Regular cardiac myocyte (primary cell): ENCODE measurements at places on chromosomes 13 and 19. TPM values are rescaled to one million over a fixed set of nuclear protein-coding genes. Genes with fewer than 3 reads are reported as not detected.

Gene CYP4F2
- total RNA-seq, result not detected in 2 replicates

Gene CD70
- not detected in 2 replicates for total RNA-seq

Gene APLP1
- total RNA-seq, result 12.7 and 14.8 TPM in 2 replicates

Gene NXNL1
- not detected in 2 replicates for total RNA-seq

Gene UNC13A
- 1.3 and 3.9 TPM in 2 replicates for total RNA-seq

Gene SIGLEC6
- not detected in 2 replicates for total RNA-seq

Gene LRG1
- total RNA-seq, result not detected in 2 replicates

Gene ZSWIM9
- 1.4 and 1.5 TPM in 2 replicates for total RNA-seq

Gene TSHZ3
- 7.1 and 8.7 TPM in 2 replicates for total RNA-seq

Gene FPR1
- total RNA-seq, result 0.56 and 0.96 TPM in 2 replicates

Gene ZNF132
- 10.4 and 12.7 TPM in 2 replicates for total RNA-seq

Gene KLK15
- total RNA-seq, result not detected in 2 replicates

Gene ADGRL1
- total RNA-seq, result 0.96 and 2.5 TPM in 2 replicates

Gene WTIP
- 30.7 and 40.6 TPM in 2 replicates for total RNA-seq

Gene FOXO1
- 2.5 and 3.9 TPM in 2 replicates for total RNA-seq

Gene CEACAM1
- not detected in 2 replicates for total RNA-seq

Gene SERTAD3
- 20.6 and 28.9 TPM in 2 replicates for total RNA-seq

Gene RAB3A
- total RNA-seq, result 1.9 and 2.5 TPM in 2 replicates

Gene IZUMO2
- total RNA-seq, result not detected in 2 replicates

Gene SYNGR4
- not detected in 2 replicates for total RNA-seq

Gene KASH5
- total RNA-seq, result not detected in 2 replicates

Gene PRKCG
- total RNA-seq, result under 0.01 and 0.28 TPM in 2 replicates

Gene ZC3H4
- 3.9 and 23.0 TPM in 2 replicates for total RNA-seq

Gene HPN
- total RNA-seq, result under 0.01 TPM in 1 of 2 replicates, not detected in the other

Gene MFSD12
- total RNA-seq, result 130 and 147 TPM in 2 replicates

Gene BBC3
- total RNA-seq, result 10.2 and 16.1 TPM in 2 replicates

Gene BSPH1
- not detected in 2 replicates for total RNA-seq

Gene KCNC3
- under 0.01 and 0.28 TPM in 2 replicates for total RNA-seq

Gene ODAD3
- 0.28 and 0.38 TPM in 2 replicates for total RNA-seq

Gene IGFL1
- not detected in 2 replicates for total RNA-seq

Gene CBLC
- under 0.01 TPM in 2 replicates for total RNA-seq

Gene ZNF99
- total RNA-seq, result under 0.01 TPM in 1 of 2 replicates, not detected in the other

Gene C1QTNF9B
- total RNA-seq, result not detected in 2 replicates

Gene NPAS1
- total RNA-seq, result 3.4 and 5.6 TPM in 2 replicates

Gene NKG7
- total RNA-seq, result not detected in 2 replicates

Gene CXCL17
- not detected in 2 replicates for total RNA-seq

Gene WASF3
- 9.2 and 20.0 TPM in 2 replicates for total RNA-seq

Gene LGALS7B
- not detected in 2 replicates for total RNA-seq
